ENCODE measurements at places on chromosomes 16 and 17.
A peak's percentile ranks its signal among the peaks of the same experiment; 100 is the strongest.

DNA sequence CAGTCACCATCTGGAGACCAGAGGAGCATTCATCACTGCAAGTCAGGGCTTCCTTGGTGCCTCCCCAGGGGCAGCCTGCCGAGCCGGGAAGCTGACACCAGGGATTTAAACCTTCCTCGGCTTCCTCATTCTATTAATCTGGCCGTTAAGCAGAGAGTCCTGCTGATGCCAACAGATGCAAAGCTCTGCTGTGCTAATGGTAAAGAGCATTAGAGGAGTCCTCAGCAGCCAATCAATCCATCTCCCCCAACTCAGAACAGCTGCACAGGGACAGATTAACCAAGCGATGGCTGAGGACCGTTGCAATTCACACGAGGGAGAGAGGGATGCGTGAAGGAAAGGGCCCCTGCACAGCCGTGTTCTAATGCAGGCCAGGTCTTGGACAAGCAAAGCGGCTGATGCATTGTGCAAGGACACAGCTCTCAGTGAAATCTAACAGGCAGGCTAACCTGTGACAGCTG is 116.6 kb downstream of the XYLT1 start:
- DNase-seq, result no peak

DNA sequence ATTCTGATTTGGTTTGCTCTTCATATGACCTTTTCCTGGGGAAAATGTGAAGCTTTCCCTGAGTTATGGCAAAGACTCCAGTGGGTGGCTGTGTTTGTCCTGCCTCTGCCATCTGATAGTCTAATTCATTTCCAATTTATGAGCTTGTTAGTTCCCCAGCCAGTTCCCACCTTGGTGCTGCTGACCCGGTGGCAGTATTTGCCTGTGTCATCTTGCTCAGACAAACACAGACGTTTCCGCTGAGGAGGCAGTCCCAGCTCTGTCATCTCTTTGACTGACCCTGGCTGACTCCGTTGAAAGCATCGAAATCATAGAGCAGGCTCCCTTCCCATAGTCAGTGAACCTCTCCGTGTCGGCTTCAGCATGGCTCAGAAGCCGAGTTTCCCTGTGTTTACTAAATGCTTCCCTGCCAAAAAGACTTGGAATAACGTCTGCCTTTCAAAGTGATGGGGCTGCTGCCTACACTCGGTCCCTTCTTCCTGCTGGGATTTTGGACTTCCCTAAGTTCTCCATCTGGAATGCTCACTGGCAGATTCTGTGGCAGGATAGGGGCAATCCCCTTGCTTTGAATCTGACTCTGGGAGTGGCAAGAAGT is 538.3 kb downstream of the NPIPA7 start:
- DNase-seq, result no peak

DNA sequence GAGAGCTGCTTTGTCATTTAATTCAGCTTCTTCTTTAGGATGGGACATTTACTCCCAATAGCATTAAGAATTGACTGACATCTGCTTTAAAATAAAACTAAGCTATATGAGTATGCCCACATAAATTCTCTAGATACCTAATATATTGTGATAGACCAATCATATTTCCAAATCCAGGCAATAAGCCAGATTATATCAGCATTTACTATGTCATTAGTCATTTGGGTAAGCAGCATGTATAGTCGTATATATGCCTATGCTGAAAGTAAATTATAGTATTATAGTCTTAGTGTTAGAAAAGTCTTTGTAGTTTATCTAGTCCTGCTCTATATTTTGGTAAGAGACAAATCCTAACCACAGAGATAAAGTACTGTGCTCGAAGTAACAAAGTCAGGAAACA is 958.1 kb downstream of the KCNJ2 start:
- DNase-seq, result no peak

GRCh38 chr16:57152096-57153093 is 33.4 kb downstream of the PSME3IP1 start:
- no peak for DNase-seq

DNA sequence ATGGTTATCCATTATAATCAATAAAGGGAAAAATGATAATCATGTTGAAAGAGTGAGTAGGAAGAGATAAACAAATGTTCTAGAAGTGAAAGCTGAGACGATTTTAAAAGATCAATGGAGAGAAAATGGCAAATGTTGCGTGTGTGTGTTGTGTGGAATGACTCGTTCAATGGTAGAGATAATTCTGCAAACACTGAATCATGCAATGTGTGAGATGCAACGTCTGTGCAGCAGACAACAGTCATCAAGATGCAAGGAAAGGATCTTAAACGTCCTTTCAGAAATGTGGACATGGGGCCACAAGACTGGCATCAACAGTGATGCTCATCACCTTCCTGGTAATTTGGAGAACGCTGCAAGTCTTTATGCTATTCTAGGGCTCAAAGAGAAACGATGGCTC is 124.4 kb downstream of the CDYL2 start:
- no peak for DNase-seq

DNA sequence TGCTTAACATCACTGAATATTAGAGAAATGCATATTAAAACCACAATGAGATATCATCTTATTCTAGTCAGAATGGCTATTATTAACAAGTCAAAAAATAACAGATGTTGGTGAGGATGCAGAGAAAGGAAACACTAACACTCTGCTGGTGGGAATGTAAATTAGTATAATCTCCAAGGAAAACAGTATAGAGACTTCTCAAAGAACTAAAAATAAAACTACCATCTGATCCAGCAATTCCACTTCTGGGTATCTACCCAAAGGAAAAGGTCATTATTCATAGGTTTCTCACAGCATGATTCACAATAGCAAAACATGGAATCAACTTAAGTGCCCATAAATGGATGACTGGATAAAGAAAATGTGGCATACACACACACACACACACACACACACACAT is 166.4 kb downstream of the CEP112 start:
- peak; percentile 2 for DNase-seq

DNA sequence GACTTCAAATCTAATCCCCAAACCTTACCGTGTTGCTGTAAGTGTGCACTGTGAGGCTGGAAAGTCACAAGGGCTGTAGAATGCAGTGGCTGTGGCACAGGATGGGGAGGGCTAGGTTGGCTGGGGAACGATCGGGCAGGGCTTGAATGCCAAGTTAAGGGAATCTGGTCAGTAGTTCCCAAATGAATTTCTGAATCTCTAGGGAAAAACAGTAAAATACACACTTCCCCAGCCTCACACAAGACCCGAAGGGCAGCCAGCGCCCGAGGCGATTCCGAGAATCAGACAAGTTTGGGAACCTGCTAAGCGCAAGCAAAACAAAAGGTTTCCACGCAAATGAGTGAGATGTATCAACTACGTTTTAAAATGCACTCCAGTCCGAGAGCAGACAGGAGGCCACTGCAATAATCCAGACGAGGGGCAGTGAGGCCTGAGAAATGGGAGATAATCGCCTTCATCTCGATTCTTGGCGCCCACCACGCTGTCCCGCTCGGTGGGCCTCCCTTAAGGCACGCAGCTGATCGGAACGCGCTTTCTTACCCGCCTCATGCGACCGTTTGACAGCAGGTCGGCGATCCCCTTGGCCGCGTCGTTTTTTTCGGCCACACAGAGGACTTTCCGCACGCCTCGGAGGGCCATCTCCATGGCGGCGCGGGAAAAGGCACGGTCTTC is 599 bp downstream of the TOP3A start:
- peak; percentile 36 for DNase-seq

GRCh38 chr16:20673882-20674683 is 23.4 kb downstream of the ACSM1 start:
- DNase-seq, result no peak

DNA sequence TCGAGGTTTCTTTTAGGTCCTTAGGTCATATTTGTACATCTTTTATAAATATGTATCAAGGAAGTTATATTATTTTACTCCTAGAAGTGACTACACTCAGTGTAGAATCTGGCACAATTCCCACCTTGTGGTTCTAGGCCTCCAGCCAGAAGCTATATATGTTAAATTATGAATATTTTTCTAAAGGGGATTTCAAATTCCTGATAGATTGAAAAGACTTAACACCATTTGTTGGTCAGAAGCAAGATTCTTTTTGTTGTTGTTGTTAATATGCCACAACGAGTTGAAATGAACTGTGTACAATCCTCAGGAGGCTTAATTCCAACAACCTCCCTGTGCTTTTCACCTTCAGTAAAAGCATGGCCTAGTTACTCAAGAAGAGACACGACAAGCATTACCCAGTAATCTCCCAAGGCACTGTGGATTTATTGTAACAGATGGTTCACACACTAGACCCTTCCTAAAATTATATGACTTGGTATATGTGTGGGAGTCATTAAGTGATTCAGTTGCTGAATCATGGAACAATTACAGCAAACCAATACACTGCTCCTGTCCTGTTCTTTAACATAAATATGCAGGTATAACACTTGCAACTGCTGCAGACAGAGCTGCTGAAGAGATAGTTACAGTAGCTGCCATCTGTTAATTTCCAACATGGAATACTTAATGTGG is 964.4 kb upstream of the GOT2 start:
- DNase-seq, result peak; percentile 88

- no peak for DNase-seq
Measured at GRCh38 chr17:77867308-77867781, 91.2 kb upstream of the TNRC6C start.

GRCh38 chr17:40309031-40309948 is at the start of gene RARA:
RARA (plus strand) TSS chr17:40309180; CDS start chr17:40331219, 22,039 bp downstream.
- DNase-seq, result peak; percentile 62

GRCh38 chr16:54977211-54977610 is 46.5 kb downstream of the IRX5 start:
- no peak for DNase-seq

DNA sequence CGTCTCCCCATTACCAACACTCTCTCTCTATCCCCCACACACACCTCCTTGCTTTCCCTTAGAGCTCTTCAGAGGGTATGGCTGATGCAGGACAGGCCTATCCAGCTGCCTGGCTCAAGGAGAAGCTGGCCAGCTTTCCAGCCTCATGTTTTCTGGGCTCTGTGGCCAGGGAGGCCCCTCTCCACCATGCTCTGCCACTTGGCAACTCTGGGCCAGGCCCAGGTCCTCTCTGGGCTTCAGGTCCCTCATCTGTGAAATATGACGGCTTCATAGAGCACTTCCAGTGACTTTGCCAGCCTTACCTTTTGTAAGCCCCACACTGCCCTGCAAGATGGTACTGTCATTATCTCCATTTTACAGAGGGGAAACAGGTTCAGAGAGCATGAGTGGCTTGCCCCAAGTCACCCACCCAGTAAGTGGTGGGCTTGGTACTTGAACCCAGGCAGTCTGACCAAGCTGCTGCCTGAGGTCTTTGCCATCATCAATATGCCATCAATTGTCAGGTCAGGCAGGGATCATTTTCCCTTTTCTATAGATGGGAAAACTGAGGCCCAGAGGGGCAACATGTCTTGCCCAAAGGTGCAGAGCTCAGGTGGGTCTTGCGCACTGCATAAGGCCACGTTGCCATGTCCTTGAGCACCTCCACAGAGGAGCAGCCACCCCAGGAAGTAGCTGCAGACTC is 548 bp upstream of the ADGRG5 start:
- no peak for DNase-seq

GRCh38 chr16:65624229-65624628 is 502.4 kb upstream of the CDH11 start:
- DNase-seq, result no peak

GRCh38 chr16:82995924-82996441 is 369.2 kb downstream of the CDH13 start:
- peak; percentile 96 for DNase-seq

GRCh38 chr17:58382108-58382871 is 30.3 kb upstream of the SUPT4H1 start:
- DNase-seq, result no peak

DNA sequence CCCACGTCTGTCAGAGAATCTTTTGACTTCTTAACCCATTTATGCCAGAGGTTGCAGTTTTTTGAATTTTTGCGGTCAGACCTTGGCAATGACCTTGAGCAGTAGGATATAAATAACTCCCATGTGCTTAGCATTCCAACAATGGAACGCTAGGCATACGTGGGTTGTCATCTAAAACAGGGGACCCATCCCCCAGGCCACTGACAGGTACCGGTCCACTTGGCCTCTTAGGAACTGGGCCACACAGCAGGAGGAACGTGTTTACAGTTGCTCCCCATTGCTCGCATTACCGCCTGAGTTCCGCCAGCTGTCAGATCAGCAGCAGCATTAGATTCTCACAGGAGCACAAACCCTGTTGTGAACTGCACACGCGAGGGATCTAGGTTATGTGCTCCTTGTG is 76.8 kb upstream of the LGALS9 start:
- DNase-seq, result peak; percentile 78

GRCh38 chr17:27402943-27403342 is 53.3 kb upstream of the KSR1 start:
- DNase-seq, result no peak

DNA sequence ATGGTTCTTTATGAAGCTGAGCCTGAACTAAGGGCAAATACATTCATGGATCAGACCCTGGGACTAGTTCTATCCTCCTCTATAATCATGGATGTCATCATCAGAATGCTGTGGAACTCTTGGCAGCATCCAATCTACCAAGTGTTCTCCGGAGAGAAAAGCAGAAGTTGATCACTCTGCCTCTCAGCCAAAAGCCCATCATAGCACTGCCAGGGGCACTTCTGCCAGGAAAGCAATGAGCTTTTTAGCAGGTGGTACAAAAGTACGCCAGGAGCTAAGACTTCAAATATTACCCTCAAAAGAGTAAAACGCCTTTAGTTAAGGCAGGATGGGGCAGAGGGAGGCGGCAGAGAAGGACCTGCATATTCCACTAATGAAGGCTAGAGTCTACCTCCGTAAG is 279.0 kb downstream of the SLC39A11 start:
- DNase-seq, result no peak

DNA sequence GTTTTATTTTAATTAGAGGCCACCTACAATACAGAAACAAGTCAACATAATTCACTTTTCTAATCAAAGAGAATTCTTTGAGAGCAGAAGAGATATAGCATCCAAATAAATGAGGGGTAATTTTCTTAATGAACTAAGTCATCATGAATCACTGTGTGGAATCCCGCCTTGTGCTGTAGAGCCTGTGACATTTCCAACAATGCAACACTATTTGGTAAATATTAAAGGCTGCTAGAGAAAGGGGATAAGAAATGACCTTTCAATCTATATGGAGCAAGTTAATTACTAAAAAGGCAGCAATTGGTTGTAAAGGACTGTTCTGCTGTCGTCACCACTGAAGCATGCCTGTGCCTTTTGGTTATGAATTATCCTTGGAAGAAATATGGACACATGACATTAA is 345.7 kb upstream of the MAF start:
- no peak for DNase-seq

DNA sequence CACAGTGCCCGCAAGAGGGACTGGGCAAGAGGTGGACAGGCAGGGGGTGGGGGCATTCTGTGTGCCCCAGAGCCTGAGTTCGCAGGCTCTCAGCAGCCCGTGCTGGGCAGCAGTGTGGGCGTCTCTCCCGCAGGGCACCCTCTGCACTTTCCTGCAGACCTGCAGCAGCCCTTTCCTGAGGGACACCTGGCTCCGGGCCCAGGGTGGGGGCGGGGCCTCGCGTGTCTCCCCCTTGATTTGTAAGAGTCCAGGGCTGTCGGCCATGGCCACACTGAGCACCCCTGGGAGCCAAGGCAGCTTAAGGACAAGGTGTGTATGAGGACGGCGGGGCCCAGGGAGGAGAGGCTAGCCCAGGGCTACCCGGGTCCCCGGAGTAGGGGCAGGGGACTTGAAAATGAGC is 33.4 kb upstream of the SLC38A10 start:
- DNase-seq, result no peak

- DNase-seq, result peak; percentile 57
Measured at GRCh38 chr17:17062356-17062755, 20.1 kb downstream of the MPRIP start.

Measured in choroid plexus epithelial cell (primary cell).